ENCODE measurements at places on chromosomes 1 and 21.

GRCh38 chr1:228185641-228185965, 20.0 kb downstream of the IBA57 start:
- no peak for DNase-seq

DNA sequence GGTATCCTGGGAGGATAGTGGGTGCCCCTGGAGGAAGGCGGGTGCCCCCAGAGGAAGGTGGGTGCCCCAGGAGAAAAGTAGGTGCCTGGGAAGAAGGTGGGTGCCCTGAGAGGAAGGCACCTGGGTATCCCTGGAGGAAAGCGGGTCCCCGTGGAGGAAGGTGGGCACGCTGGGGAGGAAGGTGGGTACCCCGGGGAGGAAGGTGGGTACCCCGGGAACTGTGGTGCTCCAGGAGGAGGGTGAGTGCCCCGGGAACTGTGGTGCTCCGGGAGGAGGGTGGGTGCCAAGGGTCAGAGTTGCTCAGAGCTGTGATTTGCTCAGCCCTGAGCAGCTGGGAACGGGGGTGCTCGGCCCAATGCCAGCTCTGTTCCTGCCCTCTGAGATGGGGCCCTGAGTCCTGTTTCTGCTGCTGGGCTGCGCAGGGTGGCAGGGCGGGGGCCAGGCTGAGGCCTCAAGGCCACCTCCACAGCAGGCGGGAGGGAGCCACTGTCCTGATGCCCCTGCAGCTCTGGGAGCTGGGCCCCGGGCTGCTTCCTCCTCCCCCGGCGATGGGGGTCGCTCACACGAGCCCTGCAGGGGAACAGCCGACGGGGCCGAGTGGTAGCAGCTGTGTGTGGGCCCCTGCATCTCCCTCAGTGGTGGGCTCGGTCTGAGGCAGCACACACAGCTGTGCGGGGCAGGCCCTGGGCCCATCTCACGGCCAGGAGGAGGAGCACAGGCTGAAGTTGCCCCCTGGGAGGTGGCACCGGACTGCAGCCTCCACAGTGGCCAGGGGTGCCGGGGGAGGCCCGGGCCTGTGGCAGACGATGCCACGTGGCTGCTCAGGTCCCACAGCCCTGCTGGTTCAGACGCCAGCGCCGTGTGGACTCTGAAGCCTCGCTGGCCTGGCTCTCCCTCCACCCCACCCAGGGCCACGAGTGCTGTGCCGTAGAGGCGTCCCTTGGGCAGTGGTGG, 57.4 kb downstream of the SLX9 start:
- DNase-seq = no peak

GRCh38 chr1:113675302-113675701, 84.0 kb downstream of the PHTF1 start:
- no peak for DNase-seq

DNA sequence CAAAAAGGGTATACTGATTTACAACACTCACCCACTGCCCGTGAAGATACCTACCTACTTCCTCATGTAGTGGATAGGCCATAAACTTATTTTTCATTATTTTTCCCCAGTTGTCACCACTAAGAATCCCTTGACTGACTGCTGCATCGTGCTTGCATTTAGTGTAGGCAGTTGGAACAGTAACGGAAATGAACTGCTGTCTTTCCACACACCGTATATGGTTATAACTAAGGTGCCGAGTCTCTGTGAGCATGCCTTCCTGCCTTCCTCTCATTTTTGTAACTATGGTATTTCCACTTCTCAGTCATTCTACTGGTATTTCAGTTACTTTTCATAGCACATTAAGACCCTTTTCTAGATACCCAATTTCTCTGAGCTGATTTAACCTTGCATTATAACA, 36.4 kb downstream of the SLC35F3 start:
- DNase-seq = no peak

GRCh38 chr1:4488018-4488417, 166.4 kb upstream of the AJAP1 start:
- no peak for DNase-seq

DNA sequence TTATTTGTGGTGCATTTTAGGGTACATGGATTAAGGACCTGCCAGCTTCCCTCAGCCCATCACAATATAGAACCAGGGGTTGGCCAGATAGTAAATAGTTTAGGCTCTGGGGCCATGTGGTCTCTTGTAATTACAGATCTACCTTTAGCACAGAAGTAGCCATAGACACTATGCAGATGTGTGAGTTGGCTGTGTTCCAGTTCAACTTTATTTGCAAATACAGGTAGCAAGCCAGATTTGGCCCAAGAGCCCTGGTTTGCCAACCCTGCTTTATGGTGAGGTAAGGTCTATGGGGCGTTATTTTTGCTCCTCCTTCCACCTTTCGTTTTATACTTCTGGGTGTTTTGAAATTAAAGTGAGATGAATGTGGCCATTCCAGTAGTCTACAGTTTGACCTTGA, 48.7 kb downstream of the MRPS6 start:
- no peak for DNase-seq

Measured in NCI-H1092 (cell line).